ENCODE measurements at places on chromosomes 7 and 10.

- no peak for DNase-seq
Measured at GRCh38 chr10:79980711-79981110, 31.8 kb upstream of the SFTPD start.

GRCh38 chr10:118026936-118027335 lies 19.8 kb downstream of the RAB11FIP2 start:
- no peak for DNase-seq

GRCh38 chr10:51503378-51503777 lies 196.0 kb downstream of the CSTF2T start:
- no peak for DNase-seq

DNA sequence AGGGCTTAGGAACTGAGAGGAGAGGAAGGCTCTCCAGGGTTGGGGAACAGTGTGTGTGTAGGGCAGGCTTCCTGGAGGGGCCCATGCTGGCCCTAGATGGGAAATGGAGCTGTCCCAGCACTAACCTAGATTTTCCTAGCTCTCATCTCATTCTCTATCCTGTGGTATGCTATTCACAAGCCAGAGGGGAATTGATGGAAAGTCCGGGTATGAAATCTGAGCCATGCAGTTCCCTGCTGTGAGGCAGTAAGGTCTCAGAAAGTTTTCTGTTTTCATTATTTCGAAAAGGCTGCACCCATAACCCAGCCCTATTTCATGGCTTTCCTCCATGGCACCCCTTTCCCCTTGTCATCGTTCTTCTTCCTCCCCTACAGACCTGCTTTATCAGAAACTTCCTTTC lies 220.3 kb downstream of the RPS24 start:
- DNase-seq, result no peak

DNA sequence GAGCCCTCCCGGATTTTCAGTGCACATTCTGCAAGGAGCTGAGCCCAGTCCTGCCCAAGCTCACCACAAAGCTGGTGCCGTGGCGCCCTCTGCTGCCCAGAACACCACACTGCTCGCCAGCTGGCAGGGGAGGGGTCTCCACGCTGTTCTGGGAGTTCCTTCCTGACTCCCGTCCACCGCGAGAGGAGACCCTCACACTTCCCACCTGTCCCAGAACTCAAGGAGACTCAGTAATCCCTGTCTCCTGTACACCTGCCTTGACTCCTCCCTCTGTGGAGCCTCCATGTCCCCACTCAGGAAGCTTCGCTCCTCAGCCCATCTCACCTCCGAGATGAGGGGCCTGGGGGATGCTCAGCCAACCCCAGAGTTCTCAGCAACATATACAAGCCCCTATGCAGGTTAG lies 11.3 kb downstream of the C10orf105 start:
- no peak for DNase-seq

- DNase-seq, result peak; percentile 24
Measured at GRCh38 chr10:21399392-21400035, 126.0 kb downstream of the SKIDA1 start.

- DNase-seq, result no peak
Measured at GRCh38 chr10:59655309-59655708, 54.3 kb downstream of the SLC16A9 start.

- DNase-seq, result no peak
Measured at GRCh38 chr7:50792342-50793119, 9.8 kb upstream of the GRB10 start.

- DNase-seq, result no peak
Measured at GRCh38 chr7:110898516-110898915, 192.4 kb upstream of the LRRN3 start.

- DNase-seq, result no peak
Measured at GRCh38 chr7:135231686-135232085, 2.0 kb upstream of the STRA8 start.

DNA sequence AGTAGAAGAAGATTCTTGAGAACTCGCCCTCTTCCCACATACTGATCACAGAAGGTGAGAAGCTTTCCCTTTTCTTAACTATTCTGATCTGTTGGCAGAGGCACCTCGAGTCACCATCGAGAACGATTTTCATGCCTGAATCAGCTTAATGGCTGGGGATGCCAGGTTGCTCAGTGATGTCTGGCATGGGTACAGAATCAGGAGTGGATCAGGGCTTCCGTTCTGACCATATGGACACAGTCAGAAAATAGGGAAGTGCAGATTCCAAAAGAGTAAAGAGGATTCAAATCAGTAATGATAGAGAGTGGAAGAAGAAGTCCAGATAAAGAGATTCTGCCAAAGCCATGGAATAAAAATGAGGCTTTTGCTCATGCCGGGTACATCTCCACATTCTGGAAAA lies 52.0 kb upstream of the GRB10 start:
- DNase-seq, result no peak

DNA sequence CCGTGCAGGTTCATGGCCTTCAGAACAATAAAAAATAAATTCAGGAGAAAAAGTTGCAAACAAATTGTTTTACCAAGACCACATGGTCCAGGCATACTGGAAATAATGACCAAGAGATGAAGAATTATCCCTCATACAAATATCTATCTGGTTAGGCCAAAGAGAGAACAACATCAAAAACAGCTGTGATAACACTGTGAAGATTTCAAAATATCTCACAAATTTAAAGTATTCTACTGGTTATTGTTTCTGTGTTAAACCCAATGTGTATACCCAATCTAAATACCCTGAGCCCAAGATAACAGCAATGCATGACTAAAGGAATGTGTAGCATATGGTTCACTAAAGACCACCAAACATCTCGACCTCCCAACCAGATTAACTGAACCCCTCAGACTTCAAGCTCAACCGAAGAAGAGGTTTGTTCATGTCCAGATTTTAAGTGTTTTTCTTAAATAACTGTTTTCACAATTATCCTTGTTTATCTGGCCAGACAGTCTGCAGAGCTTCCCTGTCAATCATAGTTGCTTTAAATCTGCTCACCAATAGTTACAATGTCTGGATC lies 10.9 kb downstream of the OR9A2 start:
- no peak for DNase-seq

DNA sequence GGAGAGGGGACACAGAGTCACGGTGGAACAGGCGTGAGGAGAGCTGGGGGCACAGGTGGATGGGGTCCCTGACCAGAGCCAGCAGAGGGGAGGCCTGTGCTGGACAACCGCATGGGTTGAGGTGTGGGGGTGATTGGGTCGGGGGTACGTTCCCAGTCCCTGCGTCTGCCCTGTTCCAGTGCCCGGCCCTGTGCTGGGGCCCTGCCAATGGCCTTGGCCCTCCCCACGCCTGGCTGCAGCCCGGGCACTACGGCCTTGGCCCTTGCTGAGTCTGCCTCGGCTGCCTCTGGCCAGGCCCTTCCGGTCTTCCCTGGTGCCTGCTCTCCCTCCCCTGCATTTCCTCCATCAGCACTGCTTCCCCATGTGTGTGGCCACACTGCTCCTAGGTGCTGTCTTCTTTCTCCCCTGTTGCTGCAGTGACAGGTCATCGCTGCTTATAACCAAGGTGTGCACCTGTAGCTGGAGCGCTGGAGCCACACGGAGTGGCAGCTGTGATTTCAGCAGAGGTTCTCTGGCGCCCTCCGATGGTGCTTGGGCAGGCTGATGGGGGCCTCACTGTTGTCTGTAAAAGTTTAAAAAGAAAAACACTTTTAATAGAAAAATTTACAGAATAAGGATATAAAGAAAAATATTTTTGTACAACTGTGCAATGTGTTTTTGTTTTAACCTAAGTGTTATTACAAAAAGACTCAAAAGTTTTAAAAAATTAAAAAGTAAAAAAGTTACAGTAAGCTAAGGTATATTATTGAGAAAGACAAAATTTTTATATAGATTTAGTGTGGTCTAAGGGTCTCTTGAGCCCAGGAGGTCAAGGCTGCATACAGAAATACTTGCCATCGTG lies 45.2 kb upstream of the BHLHA15 start:
- DNase-seq, result peak; percentile 3

GRCh38 chr7:43123457-43123856 lies 11.0 kb downstream of the HECW1 start:
- no peak for DNase-seq

GRCh38 chr7:70752794-70753241 lies 379.1 kb upstream of the GALNT17 start:
- DNase-seq, result no peak

GRCh38 chr7:27053153-27053552 lies 42.6 kb downstream of the HOXA1 start:
- no peak for DNase-seq

GRCh38 chr10:101221963-101222531 lies 7.2 kb downstream of the LBX1 start:
- DNase-seq, result no peak

DNA sequence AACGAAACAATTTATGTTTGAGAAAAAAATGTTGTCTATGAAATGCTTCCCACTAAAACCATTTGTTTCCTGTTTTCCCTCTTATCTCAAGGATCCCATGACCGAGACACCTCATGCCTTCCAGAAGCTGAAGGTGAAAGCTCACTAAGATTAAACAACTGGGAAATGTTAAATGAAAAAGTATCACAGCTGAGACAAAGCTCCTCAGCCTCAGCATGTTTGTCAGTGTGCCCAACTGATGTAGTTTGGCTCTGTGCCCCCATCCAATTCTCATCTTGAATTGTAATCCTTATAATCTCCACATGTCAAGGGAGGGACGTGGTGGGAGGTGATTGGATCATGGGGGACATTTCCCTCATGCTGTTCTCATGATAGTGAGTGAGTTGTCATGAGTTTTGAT lies 327.3 kb downstream of the HTR7 start:
- no peak for DNase-seq

GRCh38 chr7:129055294-129055816 lies 444 bp upstream of the TNPO3 start:
- no peak for DNase-seq

- no peak for DNase-seq
Measured at GRCh38 chr7:33998476-33998875, 93.1 kb downstream of the BMPER start.

- DNase-seq, result no peak
Measured at GRCh38 chr7:39086638-39087360, 109.1 kb downstream of the POU6F2 start.

DNA sequence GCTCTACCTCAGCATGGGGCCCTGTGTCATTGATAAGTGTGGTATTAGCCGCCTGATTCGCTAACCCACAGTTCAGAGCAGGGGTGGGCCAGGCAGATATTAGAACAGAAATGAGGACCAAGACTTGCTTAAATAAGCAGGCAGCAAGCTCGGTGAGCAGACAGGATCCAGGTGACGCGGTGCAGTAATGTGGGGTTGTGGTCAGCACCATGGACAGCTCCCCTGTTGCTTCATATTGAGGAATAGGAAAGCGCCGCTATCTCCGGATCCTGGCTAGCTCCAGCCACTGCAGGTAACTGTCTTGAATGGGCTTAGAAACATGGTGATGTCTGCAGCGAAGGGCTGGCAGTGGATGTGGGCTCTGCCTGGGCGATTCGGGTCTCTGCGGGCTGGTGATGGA lies 51.3 kb upstream of the GPR26 start:
- DNase-seq, result no peak

DNA sequence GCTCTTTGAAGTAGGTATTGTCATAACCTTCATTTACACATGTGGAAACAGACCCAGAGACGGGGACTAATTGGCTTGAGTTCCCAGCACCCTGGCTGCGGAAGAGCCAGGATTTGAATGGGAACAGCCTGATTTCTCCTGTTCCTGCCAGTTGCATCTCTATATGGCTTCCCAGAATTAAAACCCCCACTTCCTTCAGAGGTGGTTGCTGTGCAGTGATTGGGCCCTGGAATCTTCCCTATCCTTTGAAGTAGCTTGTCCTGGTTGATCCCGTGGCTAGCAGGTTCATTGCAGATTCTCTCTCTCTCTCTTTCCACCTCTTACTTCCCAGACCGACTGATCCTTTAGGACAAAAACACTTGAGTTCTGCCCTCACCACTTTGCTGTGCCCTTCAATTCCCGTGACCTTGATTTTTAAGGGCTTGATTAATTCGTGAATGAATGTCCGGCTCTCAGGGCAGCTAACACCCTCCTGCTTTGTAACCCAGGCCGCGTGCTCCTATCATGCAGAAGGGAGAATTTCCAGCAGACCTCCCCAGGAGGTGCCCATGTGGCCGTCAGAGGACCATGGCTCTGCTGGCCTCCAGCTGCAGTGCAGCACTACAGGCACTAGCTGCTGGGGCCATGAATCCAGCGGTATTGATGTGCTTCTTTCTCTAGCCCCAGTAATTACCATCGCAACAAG lies 120.6 kb upstream of the AGK start:
- no peak for DNase-seq

DNA sequence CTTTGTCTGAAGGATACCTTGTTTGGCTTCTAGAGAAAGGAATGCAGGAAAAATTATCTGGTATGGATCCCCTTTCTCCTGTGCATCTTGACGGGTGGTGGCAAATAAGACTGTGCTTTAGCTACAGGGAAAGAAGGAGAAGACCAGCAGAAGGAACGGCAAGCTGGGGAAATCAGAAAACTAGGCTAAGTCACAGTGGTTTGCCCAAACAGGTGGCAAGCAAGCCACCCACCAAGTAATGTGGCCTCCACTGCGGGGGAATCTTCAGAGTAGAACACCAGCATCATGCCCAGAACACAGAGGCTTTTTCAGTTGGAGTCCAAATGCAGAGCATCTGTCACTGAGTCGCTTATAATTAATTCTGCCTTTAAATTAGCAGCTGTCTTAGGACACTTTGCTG lies 282.8 kb downstream of the PHF14 start:
- DNase-seq, result no peak

- no peak for DNase-seq
Measured at GRCh38 chr7:37320140-37320847, 128.4 kb downstream of the ELMO1 start.

DNA sequence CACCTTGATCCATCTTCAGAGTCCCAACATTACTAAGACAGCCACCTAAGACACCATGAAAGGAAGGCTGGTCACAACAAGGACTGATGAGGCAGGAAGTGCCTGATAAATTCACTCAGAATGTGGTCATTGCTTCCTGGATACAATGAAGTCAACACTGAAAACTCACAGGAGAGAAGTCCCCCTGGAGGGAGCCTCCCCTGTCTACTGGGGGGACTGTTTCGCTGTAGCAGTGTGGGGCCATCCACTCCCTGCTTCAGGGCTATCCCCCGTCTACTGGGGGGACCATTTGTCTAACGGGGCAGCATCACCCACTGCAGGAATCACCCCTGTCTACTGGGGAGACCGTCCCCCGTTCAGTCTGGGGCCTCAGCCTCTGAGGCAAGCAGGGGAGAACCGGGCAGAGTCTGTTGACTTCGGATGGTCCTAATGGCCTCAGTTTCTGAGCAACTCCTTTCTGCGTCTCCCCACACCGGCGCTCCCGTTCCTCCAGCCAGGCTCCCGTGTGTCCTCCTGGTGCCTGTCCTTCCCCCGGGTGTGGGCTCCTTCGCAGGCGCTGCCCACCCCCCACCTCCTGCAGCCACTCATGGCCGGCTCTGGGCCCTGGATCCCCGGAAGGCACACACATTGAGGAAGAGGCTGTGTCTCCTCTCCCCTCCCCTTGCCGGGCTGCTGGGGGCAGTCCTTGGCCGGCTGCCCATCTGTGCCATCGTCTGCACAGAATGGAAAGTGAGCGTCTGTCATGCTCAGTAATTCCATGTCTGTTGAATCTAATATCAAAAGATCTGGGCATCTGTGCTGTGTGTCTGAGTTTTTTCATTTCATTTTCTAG lies 59.9 kb upstream of the DNAJB6 start:
- no peak for DNase-seq

Measured in NCI-H748 treated with DMSO at 0.1 percent for 48 hours (cell line).